ENCODE measurements at places on chromosomes 4 and X.

DNA sequence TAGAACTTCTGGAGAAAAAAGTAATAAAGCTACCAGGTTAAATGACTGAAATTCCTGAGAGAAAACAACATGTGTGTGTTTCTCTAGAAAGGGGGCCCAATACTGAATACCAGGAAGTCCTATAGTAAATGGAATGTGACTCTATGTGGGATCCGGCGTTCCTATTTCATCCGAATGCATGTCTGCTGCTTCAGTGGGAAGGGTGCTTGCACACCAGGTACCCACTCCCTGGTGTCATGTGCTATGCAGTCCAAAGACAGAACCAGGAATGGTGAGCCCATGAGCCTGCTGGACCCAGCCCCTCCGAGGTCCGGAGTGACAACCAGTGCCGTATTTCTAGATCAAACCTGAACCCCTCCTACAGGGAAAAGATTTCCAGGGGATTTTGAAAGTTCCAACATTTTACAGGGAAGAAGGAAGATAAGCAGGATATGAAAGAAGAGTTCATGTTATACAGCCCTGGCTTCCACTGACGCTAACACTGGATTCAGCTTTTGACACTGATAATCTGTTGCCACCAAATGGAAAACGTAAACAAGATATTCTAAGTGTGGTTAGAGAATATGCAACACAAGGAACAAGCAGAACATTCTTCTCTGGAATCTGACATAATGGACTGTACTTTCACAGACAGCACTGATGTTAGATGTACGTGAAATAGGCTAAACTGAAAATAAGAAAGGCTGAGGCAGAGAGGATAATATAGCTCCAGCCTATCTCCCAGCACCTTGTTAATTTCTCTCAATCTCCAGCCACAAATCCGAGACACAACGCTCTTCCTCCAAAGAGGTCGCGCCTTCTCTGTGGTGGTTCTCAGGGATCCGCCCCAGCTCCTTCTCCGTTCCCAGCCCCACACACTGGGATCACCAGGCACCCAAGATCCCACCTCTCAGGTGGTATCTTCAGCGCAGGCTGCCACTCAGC lies 725 bp upstream of the CXCL1 start:
- DNase-seq = no peak

- no peak for DNase-seq
Observed at GRCh38 chr4:150943126-150943525, 72.0 kb downstream of the LRBA start.

DNA sequence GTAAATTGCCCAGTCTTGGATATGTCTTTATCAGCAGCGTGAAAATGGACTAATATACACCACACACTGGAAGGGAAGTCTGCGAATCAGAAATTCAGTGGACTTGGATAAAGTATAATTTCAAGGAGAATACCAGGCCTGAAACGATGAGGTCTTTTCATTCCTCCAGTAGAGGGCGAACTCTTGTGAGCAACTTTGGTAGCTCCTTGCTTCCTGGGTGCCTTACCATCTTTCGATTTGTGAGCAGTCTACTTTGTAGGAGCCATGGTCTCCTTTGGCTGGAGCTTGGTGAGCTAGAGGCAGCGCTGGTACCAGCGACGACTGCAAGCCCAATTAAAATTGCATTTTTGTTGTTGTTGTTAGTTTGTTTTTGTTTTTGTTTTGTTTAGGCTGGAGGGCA lies 791.9 kb downstream of the FAT4 start:
- DNase-seq = no peak

DNA sequence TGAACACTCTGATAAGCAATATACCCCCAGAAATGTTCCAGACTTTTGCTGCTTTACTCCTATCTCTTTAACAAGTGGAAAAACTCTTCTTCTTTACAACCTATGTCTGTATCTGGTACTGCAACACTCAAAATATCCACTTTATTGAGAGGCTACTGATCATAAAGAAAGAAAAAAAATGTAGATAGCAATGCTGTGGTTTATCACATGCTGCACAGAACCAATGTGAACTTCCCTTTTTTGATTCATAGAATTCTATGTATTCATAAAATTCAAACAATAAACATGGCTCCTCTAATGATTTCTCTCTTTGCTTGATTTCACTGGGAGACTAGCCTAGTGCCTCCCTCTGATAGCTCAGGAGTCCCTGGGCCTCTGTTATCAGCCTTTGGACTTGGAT lies 223.5 kb downstream of the ZNF674 start:
- DNase-seq = no peak

DNA sequence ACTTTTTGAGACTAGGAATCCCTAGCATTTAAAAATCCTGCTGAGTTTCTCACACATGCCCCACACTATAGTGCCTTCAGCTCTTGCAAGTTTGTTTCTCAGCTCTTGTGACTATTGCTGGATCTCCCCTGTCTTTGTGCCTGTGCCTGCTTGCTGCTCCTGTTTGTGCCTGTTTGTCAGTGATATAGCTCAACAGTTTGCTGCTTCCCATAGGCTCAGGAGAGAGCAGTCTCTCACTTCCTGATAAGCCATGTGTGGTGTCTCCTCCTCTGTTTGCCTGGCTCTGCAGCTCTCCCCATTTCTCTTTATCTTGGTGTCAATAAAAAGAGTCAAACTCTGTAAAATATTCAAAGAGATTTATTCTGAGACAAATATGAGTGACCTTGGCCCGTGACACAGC lies 259.8 kb upstream of the CLNK start:
- DNase-seq = no peak

GRCh38 chr4:108152980-108153379 lies 15.8 kb downstream of the LEF1 start:
- no peak for DNase-seq

All from stimulated activated CD4-positive, alpha-beta T cell treated with anti-CD3 and anti-CD28 coated beads, Interleukin-2, amount 100 ng/mL, for 24 hours (primary cell).